MG63 (cell line): ENCODE measurements at places on chromosomes 7 and 10.
A peak's percentile ranks its signal among the peaks of the same experiment; 100 is the strongest.

- peak; percentile 11 for DNase-seq
These were observed 106.4 kb downstream of the AMPH start for GRCh38 chr7:38524786-38525185.

GRCh38 chr7:158055726-158056510, 531.7 kb downstream of the PTPRN2 start:
- no peak for DNase-seq

GRCh38 chr10:34994565-34995142, 95.5 kb downstream of the CUL2 start:
- peak; percentile 37 for DNase-seq

DNA sequence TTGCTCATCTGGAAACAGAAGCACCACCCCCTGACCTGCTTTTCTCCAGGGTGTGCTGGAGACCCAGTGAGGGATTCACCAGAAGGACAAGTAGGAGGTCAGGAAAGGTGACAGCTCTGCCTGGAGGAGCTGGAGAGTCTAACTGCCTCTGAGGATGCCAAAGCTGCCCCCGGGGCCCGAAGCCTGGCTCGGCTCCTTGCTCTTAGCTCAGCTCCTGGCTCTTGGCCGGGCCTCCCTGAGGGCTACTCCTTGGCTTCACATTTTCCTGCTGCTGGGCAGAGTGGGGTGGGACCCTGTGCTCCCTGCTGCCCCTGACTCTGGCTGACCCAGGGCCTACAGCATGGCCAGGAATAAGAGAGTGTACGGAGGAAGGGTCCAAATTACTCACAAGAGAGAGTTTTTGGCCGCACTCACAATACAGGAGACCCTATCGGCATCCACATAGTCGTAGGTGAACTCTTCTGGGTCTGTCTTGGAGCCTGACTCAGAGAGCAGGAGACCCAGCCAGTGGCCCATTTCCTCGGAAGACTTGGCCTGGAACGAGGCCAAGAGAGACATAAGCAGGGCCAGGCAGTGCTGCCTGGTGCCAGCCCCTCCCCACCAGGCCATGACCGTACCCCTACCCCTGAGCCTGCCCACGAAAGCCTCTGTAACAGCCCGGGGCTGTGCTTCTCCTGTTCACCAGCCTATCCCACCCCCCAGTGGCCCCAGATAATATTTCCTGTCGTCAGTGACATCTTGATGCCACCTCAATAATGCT, 63.1 kb downstream of the VWA2 start:
- peak; percentile 85 for DNase-seq

DNA sequence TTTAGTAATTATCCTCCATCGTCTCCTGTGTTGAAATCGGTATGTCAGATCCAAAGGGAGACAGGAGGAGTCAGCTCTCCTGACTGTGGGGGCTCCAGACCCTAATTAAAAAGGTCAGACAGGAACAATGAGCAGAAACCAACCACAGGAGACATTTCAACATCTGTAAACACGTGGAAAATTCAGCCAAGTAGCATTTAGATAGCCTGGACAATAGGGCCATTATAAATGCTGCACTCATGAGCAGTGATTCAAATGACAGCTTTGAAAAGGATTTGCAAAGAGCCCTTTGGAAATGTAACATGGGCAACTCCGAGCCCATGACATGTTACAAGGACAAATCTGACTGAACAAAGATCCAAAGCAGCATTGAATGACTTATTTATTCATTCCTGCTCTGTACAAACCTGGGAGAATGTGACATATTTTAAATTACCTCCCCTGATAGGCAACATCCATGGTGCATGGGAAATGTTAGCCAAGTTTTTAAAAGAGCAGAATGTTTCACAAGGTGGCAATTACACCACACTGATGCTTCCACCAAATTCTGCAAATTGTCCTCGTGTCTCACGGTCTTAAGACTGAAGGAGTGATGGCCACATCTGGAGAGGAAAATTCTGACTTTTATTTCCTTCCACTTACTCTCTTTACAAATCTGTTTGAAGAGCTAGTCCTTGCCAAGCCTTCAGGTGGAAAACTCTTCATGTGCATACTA, 113.3 kb upstream of the KMT2E start:
- no peak for DNase-seq

DNA sequence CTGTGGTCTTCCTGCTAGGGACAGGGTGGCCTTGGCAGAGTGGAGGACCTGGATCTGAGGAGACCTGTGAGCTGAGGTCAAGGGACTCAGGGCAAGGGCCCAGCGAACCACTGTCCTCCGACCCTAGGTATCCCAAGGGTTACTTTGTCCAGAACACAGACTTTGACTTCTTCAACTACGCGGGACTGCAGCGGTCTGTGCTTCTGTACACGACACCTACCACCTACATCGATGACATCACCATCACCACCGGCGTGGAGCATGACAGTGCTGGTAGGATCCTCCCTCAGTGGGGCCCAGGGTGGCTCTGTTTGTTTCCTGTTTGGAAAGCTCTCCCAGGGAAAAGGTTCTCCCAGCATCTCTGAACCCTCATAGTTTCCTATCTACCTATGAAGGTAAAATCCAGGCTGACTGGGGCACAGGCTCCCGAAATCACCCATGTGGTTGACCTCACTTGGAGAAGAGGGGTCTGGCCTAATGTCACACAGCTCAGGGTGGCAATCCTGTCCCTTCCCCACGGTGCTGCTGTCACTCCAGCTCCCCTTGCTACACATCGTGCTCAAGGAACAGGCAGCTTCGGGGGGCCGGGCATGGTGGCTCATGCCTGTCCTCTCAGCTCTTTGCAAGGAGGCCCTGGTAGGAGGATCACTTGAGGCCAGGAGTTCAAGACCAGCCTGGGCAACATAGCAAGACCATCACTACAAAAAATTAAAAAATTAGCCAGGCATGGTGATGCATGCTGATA, 57.6 kb downstream of the ZNF727 start:
- no peak for DNase-seq

GRCh38 chr7:123979876-123980275, 53.0 kb downstream of the TMEM229A start:
- peak; percentile 61 for DNase-seq

- no peak for DNase-seq
These were observed 187.9 kb downstream of the PTPRN2 start for GRCh38 chr7:158399762-158400161.

DNA sequence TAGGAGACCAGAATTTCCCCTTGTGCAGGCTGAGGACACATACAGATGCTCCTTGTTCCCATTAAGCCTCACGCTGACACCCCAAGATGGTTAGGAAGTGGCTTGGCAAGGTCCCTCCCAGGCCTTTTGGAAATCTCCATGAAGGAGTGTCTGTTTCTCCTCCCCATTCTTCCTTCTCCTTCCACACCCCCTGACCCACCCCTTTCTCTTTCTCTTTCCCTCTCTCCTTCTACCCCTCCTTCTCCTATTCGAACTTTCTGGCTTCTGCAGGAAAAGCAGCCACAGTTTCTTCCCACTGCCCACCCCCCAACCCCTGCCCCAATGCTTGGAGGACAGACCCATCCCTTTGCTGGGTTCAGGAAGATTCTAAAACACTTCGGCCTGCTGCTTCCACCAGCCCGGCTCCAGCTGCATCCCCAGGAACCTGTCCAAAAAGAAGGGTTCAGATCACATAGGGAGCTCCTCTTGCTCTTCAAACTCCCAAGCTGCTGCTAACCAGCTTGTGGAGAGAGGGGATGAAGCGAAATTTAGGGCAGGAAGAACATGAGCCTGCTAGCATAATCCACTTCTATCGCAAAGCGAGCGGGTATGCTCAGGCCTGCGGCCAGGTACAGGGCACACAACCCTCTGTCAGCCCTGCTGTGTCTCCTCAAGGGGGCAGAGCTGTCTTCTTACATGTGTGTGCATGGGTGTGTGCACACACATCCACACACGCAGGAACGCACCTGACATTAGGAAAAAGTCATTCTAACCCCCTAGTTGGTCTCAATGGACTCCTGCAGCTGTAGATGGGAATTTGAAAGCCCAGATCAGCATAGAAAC, 80.4 kb downstream of the PPP1R3C start:
- no peak for DNase-seq
